ENCODE measurements at places on chromosomes 7 and 10. TPM values are rescaled to one million over a fixed set of nuclear protein-coding genes. Genes with fewer than 3 reads are reported as not detected.

HPSE2 gene
- not detected for total RNA-seq

SEC31B gene
- total RNA-seq, result 3.3 TPM

STEAP4 gene
- total RNA-seq, result not detected

SGCE gene
- 45.8 TPM for total RNA-seq
